ENCODE measurements at places on chromosomes 6 and 20. TPM values are rescaled to one million over a fixed set of nuclear protein-coding genes. Genes with fewer than 3 reads are reported as not detected.

MICB gene
- 26.3 TPM for total RNA-seq

VSTM2L gene
- total RNA-seq = not detected

APCDD1L gene
- not detected for total RNA-seq

TPX2 gene
- 0.44 TPM for total RNA-seq

SRMS gene
- total RNA-seq = not detected

COL9A1 gene
- total RNA-seq = not detected

LAMP5 gene
- not detected for total RNA-seq

RIMS4 gene
- not detected for total RNA-seq

PLCB1 gene
- total RNA-seq = 9.5 TPM

SAPCD1 gene
- 2.7 TPM for total RNA-seq

BPI gene
- total RNA-seq = not detected

CCN5 gene
- not detected for total RNA-seq

LY6G6C gene
- total RNA-seq = not detected

C20orf204 gene
- 4.1 TPM for total RNA-seq

ABHD16B gene
- not detected for total RNA-seq

RBM24 gene
- total RNA-seq = not detected

CENPW gene
- 1.4 TPM for total RNA-seq

CST1 gene
- not detected for total RNA-seq

KIF6 gene
- not detected for total RNA-seq

DUSP15 gene
- total RNA-seq = not detected

PACRG gene
- not detected for total RNA-seq

FAM162B gene
- total RNA-seq = not detected

SRSF3 gene
- total RNA-seq = 350 TPM

CPXM1 gene
- not detected for total RNA-seq

BNIP5 gene
- not detected for total RNA-seq

ULBP2 gene
- total RNA-seq = not detected

Data from CD4-positive, alpha-beta memory T cell (primary cell).